ENCODE measurements at places on chromosomes 7 and 10.
A peak's percentile ranks its signal among the peaks of the same experiment; 100 is the strongest.

- DNase-seq, result no peak
Measured at GRCh38 chr7:140551355-140552239, 72.3 kb upstream of the MKRN1 start.

DNA sequence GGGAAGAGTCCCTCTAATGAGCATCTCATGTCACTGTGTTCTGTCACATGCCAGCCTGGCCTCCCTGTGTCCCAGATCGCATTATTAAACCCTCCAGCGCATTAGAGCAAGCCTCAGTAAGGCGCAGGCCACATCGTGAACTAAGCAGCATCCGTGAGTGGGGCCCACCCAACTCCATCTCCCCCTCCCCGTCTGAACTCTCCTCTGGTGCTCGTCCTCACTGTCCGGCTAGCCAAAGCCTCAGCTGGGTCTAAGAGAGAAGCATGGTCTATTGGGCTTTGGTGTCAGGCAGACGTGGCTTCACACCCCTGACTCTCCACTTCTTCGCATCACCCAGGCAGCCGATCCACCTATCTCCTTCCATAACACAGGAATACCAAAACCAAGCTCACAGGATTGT, 164.7 kb upstream of the LANCL2 start:
- DNase-seq, result no peak

- no peak for DNase-seq
Measured at GRCh38 chr10:113735913-113736312, 15.6 kb upstream of the PLEKHS1 start.

DNA sequence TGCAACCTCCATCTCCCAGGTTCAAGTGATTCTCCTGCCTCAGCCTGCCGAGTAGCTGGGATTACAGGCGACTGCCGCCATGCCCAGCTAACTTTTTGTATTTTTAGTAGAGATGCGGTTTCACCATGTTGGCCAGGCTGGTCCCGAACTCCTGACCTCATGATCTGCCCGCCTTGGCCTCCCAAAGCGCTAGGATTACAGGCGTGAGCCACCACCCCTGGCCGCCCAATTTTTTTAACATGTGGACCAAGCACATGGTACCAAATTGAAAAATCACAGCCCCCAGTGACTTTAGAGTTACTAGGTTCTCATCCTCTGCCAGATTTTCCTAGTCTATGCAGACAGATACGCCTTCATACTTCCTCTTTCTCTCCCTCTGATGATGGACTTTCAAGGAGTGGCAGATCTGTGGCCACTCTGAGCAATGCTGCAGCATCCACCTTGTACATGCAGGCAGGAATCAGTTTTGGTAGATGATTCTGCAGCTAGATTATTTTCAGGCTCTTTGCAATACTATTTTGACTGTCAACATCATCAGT, 34.0 kb upstream of the EZH2 start:
- DNase-seq, result no peak

DNA sequence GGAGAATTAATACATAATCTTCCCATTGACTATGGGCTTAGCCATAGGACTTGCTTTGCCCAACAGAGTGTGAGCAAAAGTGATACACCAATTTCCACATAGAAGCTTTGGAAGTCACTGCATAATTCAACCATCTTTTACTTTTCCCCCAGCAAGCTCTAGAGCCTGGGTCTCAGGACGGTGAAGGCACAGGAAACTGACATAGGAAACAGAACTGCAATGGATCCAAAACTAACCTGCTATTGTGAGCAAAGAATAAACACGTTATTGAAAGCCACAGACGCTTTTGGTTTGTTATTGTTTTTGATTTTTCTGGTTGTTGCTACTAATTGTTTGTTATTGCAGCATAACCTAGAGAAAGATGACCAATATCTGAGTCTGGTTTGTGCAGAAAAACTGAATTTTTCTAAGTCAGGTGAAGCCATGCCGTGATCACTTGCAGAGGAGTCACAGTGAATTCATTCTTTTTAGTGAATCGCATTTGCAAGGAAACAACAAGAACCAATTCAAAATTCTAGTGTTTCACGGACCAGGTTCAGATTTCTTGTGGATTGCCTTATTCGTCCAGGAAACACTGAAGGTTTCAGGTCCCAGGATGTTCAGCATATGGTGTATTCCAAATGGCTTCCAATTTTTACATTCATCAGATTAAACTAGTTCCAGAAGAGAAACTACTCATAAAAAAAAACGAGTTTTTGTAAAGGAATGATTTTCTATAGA, 52.8 kb downstream of the CUBN start:
- no peak for DNase-seq

- DNase-seq, result peak; percentile 52
Measured at GRCh38 chr10:79316671-79317431, 30.4 kb upstream of the PPIF start.

- DNase-seq, result no peak
Measured at GRCh38 chr7:157035302-157035701, 24.8 kb upstream of the MNX1 start.

DNA sequence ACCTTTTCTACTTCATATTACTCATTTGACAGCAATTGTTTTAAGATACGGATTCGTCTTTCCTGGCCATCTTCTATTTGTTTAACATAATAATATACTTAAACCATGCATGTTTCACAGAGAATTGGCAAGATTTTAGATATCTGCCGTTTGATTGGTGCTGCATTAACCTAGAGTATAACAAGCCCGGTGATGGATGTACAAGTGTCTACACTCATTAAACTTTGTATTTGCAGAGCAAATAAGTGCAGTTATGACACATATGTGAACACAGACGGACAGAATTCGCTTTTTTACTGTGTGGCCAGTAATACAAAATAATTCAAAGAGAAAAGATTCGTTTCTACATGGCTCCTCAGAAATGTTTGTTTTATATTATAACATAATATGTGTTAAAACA, 116.1 kb downstream of the ARL4A start:
- no peak for DNase-seq

DNA sequence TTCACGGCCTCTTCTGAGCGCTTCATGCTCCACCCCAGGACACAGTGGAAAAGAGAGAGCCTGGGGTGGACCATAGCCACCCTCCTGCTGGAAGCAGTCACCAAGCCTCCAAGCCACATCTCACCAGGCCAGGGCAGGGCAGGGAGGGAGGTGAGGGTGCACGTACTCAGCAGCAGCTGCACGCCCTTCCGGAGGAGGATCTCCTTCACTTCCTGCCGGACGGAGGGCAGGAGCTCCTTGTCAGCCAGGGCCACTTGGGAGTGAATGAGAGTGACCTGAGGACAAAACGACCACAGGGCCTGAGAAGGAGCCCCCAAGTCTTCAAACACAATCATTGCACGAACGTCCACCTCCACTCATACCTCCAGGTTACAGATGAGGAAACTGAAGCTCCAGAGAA, 15.0 kb downstream of the AIFM2 start:
- DNase-seq, result no peak

DNA sequence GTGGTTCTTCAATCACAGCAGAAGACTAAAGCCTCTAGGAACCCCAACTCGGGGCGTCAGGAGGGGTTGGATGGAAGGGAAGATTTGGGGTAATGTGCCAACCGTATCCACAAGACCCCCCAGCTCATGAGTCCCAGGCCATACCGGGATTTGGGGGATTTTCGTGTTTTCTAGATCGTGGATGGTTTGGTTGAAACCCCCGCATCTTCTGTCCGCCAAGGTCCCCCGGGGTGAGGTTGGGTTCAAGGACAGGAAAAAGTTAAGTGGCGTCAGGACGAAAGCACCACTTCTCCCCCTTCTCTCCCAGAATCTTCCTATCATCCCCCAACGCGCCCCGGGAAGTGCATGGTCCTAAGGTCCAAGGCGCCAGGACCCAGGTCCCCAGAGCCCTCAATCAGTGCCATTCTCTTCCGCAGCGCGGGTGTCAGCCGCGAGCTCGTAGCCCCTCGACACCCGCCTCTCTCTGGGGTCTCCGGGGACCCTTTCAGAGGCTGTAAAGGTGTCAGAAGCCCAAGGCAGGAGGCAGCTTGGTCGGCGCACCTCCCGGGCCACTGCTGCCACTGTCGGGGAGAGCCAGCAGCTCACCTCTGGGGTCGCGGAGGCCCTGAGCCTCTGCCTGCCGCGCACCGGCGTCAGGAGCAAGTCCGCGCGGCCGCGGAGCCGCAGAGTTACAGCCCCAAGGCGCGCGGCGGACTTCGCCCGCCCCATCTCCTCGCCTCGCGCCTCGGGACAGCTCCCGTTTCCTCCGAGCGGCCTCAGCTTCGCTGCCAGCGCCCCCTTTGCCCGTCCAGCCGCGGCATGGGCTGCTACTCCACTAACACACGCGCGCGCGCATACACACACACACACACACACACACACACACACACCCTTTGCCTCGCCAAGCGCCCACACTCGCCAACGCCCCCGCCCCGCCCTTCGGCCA, 1.5 kb downstream of the MKX start:
- DNase-seq, result no peak
